ENCODE measurements at places on chromosomes 11 and 22.

GRCh38 chr22:29103121-29103520, 30.3 kb downstream of the KREMEN1 start:
- no peak for DNase-seq

GRCh38 chr11:36447514-36447913, 62.6 kb downstream of the TRAF6 start:
- no peak for DNase-seq

GRCh38 chr11:61491736-61492395, 16.7 kb upstream of the LRRC10B start:
- DNase-seq, result no peak

GRCh38 chr11:64391839-64392238, 32.9 kb downstream of the RPS6KA4 start:
- DNase-seq, result no peak

DNA sequence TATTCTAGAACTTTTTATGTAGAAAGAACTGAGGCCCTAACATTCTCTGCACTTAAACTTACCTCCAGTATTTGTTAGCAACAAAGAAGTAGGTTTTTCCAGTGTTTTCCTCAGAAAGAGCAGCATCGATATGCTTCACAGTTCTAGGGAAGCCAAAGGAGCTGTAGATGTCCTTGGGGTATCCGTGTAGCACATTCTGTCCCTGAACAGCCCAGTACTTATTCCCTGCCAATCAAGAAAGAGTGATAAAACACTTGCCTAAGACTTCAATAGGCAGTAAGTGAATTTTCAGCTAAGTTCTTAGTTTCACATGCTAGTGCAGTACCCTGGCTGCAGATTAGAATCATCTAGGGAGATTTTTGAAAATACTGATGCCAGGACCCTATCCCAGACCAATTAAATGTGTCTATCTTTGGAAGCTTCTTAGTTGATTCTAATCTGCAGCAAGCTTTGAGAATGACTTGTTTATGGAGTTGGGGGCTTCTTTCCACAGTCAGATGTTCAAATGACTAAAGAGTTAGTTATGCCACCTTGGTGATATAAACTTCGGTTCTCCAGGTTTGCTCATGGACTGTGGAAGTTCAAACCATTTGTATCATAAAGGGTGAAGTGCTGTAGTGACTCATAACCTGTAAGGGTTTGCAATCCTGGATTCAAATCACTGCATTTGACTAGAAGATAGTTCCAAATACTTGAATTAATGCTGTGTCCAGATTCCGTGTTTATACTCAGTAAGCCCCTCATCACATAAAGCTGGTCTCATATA, 6.5 kb downstream of the MMP1 start:
- no peak for DNase-seq

GRCh38 chr11:44880511-44880910, 70.2 kb downstream of the TP53I11 start:
- DNase-seq, result no peak

GRCh38 chr11:133821776-133822175, 23.5 kb downstream of the SPATA19 start:
- no peak for DNase-seq

- no peak for DNase-seq
Observed at GRCh38 chr22:38611559-38611958, 41.6 kb upstream of the DMC1 start.

DNA sequence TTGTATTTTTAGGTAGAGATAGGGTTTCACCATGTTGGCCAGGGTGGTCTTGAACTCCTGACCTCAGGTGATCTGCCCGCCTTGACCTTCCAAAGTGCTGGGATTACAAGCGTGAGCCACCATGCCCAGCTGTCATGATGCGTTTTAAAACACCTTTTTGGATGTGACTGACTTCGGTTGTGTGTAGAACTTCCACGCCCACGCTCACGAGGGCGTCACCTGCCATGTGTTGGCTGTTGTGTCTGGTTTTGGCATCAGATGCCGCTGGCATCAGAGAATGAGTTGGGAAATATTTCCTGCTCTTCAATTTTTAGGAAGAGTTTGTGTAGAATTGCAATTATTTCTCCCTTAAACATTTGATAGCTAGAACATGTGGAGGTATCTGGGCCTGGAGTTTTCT, 109.1 kb downstream of the KCNQ1 start:
- DNase-seq, result no peak

DNA sequence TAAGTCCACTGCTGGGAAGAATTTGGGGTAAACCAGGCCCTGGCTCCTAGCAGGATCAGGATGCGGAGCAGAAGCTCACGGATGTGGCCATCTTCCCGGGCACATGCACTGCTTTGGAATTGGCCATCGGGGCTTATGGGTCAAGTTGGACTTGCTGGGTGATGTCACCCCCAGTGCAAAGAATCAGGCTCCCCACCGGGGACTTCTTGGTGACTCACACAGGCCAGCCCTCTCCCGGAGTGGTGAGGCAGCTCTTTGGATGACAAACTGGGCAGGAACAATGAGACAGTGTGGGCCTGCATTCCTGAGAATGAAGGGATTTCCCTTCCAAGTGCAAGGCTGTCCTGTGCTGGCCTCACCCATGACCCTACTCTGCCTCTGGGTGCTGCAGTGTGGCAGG, 128.8 kb upstream of the ANO1 start:
- DNase-seq, result no peak

- DNase-seq, result no peak
Observed at GRCh38 chr11:114167771-114168448, 108.4 kb downstream of the ZBTB16 start.

GRCh38 chr11:11916981-11917399, 75.2 kb downstream of the USP47 start:
- DNase-seq, result no peak

GRCh38 chr11:100536979-100537378, 150.1 kb upstream of the ARHGAP42 start:
- no peak for DNase-seq

DNA sequence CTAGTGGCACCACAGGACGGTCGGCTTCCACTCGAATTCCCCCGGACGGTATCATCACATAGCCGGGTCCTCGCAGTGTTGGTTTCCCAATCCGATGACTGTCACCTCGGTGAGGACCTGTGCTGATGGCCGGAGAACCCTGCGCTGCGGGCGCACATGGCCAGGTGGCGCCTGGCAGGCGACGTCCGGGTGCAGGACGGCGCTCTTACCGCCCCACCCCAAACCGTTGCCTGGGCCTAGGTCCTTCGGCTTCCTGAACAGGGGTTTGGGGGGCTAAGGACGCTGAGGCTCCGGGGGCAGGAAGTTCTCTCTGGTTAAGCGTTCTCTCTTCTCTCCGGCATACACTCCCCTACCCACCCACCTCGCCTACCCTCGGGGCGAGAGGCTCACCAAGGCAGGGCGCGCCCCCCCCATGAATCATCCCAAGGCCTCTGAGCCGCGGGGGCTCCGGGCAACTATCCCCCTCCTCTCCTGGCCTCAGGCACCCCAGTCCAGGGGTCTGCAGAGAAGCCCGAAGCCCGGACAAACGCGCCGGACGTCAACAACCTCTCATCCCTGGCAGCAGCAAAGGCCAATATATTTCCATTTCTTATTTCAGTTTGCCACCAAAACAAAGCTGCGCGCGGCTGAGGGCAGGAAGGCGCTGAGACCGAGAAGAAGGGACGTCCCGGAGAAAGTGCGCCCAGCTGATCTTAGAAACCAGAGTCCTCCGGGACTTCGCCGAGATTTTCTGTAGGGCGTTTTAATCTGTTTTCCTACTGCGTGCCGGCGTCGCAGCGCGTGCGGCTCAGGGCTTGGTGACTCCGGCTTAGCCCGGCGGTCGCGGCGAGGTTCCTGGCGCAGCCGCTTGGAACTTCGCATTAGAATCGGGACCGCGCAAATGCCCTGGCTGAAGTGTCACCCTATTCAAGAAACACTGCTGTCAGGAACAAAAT, 5.6 kb downstream of the ALX4 start:
- no peak for DNase-seq

DNA sequence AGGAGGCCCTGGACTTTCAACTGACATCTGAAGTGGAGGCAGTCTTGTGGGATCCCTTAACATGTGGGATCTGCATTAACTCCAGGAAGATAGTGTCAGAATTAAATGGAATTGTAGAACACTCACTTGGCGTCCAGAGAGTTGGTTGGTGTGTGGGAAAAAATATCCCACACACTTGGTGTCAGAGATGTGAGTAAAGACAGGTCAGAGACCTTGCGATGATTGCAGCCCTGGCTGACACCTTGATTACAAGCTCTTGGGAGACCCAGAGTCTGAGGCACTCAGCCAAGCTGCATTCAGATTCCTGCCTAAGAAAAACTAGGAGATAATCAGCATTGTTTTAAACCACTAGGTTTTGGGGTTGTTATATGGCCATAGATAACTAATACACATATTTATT, 7.2 kb upstream of the TPCN2 start:
- DNase-seq, result no peak

GRCh38 chr11:66264383-66264782, 4.1 kb upstream of the RAB1B start:
- DNase-seq, result no peak

- peak; percentile 23 for DNase-seq
Observed at GRCh38 chr11:108224911-108225786, 2.3 kb downstream of the ATM start.

DNA sequence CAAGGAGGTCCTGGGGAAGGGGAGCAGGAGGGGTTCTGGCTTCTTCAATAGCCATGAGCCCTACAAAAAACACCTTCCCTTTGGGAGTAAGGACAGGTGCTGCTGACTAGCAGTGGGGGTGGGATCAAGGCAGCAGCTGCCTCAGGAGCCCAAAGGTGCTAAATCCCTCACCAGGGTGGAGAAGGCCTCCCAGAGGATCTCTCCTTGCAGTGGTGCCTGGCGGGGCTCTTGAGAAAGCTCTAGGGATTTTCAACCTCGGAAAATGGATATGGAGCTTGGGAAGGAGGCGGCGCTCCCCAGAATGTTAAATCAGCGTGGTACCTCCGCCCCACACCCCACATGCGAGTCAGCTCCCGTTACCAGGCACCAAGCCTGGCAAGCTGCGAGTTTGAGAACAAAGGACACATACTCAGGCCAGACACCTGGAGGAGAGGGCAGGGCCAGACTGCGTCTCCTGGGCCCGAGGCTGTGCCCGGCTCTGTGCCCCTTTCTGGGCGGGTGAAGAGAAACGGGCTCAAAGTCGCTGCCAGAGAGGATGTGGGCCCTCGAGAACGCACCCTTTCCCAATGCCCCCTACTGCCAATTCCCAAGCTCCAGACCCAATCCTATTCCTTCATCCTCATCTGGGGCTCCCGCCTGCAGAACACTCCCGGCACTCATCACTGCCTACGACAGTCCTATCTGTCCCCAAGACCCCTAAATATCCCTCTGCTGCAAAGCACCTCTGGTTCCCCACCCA, 139.0 kb downstream of the BRD1 start:
- no peak for DNase-seq

GRCh38 chr11:59292611-59293010, 66.1 kb upstream of the OR5AN1 start:
- no peak for DNase-seq

DNA sequence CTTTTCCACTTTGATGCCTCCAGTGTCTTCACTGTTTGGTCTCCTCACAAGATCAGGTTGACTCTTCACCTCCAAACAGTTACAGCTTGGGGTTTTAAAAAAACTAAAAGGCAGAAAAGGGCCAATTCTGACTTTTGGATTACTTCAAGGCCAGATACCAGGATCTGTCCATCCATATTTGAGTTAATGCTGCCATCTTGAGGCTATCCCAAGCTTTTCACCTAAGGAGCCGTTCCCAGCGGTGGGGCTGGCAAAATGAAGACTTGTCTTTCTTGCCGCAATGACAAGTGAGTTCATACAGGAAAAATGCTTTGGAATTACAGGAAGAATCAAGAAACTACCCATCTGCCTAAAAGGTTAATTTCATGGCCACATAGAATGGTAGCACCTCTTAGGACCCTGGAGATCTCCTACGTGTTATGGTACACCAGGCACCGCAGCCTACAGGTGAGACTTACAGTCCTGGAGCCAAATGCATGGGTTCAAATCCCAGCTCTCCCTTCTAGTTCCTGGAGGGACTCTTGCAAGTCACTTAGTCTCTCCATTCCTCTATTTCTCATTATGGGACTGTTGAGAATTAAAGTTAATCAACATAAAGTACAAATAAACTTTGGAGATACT, 6.0 kb upstream of the OR5B21 start:
- DNase-seq, result no peak

DNA sequence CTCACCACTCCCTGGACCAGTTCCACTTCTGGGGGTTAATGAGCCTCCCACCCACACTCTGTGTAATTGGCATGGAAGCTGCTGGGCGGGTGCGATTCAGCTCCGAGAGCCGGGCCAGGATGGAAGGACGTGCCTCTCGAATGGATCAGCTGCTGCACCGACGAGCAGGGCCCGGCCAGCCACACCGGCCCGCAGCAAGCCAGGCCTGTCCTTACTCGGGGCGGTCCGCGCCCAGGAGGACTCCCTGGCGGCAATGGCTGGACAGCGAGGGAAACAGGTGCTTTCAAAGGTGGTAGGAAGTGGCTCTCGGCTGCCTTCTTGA, 4.3 kb upstream of the SHISAL1 start:
- no peak for DNase-seq

Data from activated B cell treated with CpG ODN at 0.5 μM for 24 hours (primary cell).